ENCODE measurements at places on chromosomes 11 and 22. TPM values are rescaled to one million over a fixed set of nuclear protein-coding genes. Genes with fewer than 3 reads are reported as not detected.

The RBFOX2 gene
- 55.3 TPM for total RNA-seq

GRCh38 chr11:112770033-112770432 is 191.2 kb upstream of the NCAM1 start:
- DNase-seq: no peak

DNA sequence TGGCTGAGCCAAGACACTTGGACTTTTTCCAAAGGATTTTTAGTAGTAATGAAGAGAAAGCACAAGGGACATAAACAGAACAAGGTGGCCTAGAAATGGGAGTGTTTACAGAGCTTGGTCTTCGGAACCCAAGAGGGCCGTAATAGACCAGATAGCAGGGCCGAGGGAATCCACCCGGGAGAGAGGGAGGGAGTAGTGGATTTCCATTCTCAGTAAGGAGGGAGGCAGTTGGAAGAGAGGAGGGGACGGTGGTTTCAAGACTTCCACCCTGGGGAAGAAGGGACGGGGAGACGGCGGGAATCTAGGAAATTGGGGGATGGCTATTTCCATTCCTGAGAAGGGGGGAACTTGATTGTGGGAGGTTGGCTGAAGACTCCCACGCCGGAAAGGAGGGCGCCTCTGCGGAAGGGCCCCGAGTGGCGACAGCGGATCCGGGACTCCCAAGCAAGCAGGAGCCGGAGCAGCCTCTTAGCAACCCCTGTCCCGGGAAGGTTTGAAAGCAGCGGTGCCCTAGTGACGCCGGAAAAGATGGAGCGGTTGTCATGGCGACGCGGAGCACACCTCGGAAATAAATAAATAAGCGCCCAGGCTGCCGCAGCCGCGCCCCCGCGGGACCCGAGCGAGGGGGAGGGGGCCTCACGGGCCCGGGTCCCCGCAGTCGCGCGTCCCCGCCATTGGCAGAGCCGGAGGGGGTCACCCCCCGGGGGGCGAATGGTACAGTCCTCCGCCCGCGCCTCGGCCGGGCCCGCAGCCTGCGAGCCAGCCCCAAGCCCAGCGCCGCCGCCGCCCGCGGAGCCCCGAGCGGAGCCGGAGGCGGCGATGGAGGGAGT is 31.6 kb downstream of the EIF3F start:
- DNase-seq: peak; percentile 61

DNA sequence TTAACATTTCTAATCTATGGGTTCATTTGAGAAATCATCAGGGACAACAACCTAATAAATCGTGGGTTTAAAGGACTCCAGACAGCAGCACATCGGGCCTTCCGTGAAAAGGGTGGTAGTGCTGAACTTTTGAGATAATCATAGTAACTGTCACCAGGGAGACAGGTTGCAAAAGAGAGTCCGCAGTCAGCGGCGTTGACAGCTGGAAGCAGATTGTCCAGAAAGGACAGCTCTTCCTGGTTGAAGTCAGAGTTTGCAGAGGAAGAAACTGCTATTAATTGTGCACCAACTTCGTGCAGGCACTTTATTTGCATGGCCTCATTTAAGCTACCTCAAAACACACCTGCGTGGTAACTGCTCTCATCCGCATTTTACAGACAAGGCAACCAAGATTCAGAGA is 20.5 kb upstream of the ISX start:
- DNase-seq: no peak

GRCh38 chr22:24016156-24016555 is 5.1 kb downstream of the CABIN1 start:
- DNase-seq: no peak

DNA sequence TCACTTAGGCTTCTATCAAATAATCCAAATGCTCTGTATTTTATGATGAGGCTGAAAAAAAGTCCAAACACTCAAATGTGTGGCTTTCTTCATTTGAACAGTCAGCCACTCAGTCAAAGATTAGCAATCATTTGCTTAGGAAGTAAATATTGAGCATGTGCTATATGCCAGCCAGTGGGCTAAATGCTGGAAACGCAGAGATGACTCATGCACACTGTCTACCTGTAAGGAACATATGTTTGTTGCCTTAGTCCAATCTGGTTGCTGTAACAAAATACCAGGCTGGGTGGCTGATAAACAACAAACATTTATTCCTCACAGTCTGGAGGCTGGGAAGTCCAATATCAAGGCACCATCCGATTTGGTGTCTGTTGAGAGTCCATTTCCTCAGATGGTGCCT is 617.3 kb downstream of the NTM start:
- no peak for DNase-seq

The FOLH1 gene
- total RNA-seq: 1.5 TPM

DNA sequence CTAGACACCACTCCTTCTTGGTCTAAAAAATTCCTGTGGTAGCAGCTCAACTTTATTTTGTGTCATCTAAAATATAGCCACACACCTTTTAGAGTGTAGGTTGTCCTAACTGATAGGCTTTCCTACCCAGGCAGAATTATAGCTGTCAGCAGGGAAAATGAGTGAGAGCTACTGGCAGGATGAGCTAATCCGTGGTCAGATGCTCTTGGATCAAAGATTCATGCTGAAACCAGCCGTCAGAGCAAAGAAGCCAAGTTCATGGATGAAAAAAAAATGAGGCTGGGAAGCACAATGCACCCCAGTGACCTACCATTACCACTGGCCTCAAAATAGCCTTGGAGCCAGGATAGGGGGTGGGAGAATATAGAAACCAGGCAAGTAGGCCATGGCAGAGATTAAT is 113.1 kb upstream of the BLID start:
- no peak for DNase-seq

DNA sequence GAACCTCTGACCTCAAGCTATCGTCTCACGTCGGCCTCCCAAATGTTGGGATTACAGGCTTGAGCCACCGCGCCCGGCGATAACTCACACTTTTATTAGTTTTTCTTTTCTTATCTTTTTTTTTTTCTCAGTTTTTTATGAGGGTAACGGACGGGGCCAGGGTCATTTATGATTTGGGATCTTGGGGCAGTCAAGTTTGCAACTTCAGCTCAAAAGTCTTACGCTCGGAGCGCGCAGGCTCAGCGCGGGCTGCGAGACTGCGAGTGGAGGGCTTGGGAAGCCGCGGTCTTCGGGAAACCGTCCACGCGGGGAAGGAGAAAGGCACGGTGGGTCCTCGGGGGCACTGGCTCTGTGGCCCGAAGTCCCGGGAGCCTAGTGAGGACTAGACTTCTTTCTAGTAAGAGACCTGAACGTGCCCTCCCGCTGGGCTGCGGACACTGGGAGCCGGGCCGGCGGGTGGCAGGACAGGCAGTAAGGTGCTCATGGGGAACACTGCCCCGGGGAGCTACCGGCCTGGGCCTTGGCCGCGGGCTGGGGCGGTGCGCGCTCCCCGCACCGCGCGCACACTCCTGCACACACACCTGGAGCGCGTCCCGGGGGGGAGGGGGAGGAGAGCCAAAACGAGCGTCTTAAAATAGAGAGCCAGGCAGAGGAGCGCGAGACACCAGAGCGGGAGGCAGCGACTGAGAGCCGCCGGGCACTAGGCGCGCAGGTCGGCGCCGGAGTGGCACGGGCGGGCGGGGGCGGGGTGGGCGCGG is 476 bp upstream of the BARX2 start:
- DNase-seq: no peak

GRCh38 chr11:35458846-35459245 is 39.5 kb upstream of the SLC1A2 start:
- DNase-seq: no peak

The CACNA1I gene
- 0.19 TPM for total RNA-seq

- DNase-seq: no peak
Measured at GRCh38 chr11:69446108-69446507, 35.4 kb upstream of the LINC01488 start.

- no peak for DNase-seq
Measured at GRCh38 chr11:62823677-62824076, 8.2 kb downstream of the STX5 start.

DNA sequence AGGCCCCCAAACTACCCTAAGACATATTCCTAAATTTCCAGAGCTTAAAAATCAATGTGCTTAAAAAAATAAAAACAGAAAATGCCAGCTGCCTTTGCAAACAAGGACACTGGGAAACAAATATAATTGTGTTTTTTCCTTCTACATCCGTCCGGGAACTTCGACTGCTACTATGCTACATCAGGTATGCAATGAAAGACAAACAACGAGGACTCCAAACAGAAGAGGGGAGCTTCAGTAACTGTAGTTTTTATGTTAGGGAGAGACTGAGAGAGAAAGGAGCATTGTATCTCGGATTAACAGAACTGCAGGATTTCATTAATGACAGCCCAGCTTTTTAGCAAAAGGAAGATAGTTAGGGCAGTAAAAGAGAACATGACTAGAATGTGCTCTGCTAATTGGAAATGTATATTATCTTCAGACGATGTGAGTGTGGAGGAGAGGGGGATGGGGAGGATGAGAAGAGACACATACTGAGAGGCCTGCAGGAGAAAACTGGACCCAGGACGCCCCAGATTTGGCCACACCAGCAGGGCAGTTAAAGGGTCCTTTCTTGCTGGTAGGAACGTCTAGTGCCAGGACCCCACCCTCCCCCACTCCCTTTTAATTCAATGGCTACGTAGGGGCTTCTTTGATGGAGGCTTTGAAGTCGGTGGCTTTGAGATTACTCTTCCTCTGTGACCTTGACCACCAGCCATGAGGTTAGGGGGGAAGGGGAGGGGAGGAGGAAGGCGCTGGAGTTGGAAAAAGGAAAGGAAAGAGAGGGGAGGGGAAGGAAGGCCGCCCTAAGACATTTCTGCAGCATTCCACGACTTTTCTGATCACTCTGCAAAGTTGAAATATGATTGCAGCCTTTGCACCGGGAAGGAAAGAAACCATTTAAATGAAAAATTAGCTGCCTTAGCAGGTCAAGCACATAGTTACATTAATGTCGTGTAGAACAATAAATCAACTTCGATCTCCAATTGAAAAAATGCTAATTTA is 187.1 kb downstream of the BLID start:
- DNase-seq: no peak

DNA sequence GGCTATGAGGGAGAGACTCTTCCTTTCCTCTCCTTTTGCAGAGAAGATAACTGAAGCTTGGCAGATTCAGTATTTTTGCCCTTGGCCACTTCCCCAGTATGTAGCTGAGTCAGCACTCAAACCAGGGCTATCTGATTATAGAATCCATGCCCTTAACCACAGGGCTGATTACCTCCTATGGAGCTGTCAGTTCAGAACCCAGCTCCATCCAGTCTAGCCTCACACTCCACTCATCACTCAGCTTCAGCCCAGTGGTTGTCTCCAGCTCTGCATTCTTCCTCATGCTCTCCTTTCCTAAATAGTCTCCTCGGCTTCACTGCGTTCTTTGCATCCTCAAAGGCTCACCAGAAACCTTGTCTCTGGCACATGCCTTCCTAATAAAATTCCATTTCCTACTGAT is 151.6 kb upstream of the BLID start:
- DNase-seq: peak; percentile 19

DNA sequence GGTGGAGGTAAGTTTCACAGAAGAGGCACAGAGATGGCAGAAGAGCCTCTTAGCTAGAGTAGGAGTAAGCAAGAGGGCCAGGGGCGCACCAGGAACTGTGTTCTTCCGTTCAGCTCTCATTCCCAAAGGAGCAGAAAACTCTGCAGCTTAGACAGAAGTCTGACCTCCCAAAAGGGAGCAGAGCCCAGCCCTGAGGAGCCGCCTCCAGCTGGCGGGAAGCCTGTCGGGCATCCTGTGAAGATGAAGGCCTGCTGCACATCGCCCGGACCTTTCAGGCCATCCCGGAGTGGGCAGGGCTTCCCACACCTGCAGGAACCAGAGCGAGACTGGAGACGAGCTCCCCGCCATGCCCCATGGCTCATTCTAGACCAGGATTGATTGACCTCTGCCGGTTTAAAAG is 1102.8 kb downstream of the BRD1 start:
- no peak for DNase-seq

- no peak for DNase-seq
Measured at GRCh38 chr11:95219599-95219998, 11.4 kb downstream of the SESN3 start.

GRCh38 chr11:70807195-70807543 is 408.8 kb downstream of the CTTN start:
- no peak for DNase-seq

The KCNQ1OT1 gene
- 0.17 TPM for total RNA-seq

DNA sequence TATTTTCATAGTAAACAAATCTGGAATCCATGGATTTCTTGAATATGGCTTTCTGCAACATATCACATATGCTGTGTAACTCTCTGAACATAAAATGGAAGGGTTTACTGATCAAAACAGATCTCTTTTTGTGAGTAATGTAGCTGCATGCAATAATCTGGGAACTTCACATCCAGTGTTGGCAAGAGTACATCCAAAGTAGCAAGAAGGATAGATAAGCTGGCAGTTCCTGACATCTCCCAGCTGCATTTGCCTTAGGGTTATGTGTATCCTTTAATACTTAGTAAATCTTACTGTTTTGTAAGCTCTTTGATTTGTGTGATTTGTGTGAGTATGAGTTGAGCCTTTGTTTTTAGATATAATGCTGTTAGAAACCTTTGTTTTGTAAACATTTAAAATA is 280.4 kb upstream of the CNTN5 start:
- no peak for DNase-seq

DNA sequence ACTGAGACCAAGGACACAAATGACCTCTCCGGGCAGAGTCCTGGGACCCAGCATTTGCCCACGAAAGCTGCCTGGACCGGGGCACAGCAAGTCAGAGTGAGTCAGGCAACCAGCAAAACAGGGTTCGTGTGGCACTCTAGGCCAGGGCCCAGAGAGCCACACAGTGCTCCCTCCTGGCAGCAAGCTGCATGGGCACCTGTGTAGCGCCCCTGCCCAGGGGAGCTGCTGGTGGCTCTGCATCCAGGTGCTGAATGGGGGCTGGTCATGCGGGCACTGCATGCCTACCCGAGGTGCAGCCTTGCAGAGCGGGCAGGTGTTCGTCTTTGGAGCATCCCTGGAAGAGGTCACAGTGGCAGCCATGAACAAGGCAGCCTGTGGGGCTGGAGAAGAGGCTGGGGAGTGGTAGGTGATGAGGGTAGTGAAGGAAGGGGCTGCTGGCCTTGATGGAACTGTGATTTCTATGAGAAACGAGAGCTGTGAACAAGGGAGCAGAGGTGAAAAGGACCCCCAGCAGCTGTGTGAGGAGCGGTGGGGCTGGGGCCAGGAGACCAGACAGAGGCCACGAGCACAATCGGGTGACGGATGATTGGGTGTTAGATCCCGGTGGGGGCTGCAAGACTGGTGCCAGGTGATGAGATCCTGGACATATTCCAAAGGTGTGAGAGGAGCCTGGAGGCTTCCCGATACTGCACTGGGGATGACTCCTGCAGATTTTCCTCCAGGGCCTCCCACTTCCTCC is 63.3 kb downstream of the DGCR2 start:
- DNase-seq: no peak

The HIRA gene
- 9.6 TPM for total RNA-seq

DNA sequence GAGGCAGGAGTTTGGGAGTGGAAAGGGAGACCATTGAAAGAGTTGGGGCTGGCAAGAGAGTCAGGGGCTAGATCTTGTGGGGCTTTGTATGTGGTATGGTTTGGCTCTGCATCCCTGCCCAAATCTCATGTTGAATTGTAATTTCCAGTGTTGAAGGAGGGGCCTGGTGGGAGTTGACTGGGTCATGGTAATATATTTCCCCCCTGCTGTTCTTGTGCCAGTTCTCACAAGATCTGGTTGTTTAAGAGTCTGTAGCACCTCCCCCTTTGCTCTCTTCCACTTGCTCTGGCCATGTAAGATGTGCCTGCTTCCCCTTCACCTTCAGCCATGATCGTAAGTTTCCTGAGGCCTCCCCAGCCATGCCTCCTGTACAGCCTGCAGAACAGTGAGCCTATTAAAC is 10.1 kb upstream of the RAB3IL1 start:
- no peak for DNase-seq

- DNase-seq: no peak
Measured at GRCh38 chr11:118380571-118380970, 20.8 kb upstream of the ATP5MG start.
